ENCODE measurements at places on chromosomes 5 and 9.

DNA sequence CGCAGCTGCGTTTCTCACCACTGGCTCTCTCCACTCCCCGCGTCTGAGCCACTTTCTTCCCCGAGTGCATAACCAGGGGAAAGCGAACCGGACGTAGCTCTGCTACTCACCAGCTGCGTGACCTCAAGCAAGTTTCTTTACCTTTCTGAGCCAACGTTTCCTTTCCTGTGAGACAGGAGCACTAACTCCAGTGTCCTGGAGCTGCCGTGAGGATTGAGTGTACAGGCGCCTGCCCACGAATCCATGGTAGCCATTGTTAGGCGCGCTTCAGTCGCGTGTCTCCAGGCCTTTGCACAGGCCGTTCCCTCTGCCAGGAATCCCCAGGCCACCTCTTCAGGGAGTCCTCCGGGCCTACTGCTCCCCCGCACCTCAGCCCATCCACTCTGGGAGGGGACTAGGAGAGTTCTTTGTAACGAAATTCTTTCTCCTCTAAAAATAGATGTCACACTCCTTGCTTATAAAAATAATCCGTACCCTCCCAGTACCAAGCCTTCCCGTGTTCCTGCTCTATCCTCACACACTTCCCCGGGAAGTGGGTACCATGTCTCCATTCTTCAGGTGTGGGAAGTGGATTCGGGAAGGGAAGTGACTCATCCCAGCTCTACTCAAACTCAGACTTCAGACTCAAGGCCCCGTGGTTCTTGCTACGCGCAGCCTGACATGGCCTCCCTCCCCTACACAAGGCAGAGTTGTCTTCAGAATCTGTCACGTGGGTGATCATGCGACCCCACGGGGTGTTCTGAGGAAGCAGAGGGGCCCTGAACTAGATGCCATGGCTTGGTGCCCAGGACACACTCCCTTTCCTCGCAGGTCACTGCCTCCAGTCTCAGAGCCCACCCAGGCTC is 16.1 kb upstream of the CRB2 start:
- DNase-seq, result no peak

GRCh38 chr5:139251281-139251687 is 42.3 kb upstream of the MATR3 start:
- no peak for DNase-seq

DNA sequence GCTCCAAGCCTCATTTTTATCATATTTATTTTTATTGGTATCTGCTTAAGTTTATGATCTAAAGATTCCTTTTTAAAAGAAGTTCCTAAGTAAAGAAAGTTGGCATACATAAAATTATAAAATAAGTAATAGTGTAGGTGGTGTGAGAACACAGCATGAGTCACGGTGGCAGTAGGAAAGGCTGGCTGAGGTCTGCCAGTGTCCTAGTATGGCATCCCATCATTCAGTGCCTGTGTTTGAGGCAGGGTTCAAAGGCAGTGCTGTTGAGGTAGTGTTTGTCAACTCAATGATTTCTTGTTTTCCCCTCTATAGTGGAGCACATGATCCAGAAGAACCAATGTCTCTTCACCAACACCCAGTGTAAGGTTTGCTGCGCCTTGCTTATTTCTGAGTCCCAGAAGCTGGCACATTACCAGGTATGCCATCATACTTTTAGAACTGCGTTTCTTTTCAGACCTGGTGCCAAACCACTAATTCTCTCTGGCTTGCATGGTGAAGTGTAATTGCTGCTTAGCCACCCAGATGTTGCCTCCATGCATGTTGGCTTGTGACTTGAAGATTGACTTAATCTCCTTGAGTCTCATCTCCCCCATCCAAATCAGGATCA is 18.4 kb downstream of the ZNF346 start:
- no peak for DNase-seq

DNA sequence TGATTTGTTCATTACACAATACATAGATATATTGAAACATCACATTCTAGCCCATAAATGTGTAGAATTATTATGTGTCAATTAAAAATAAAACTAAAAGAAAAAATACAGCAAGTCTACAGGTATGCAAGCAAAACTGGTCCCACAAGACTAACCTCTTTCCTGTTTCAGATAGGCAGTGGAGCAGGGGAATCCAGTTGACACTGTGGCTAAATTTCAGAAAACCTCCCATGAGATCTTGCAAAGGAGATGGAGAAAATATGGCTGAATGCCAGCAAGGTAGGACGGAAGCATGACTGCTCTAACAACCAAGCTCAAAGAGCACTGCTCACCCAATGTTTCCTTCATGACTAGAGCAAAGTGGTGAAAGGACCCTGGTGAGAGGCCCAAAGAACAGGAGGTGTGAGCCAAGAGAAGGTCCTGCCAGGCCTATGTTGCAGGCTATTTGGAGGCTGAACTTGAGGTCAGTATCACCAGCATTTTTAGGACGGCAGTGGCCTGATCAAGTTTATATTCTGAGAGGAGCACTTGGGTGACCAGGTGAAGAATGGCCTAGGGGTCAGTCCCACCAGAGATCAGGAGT is 1.1 kb upstream of the SH3TC2 start:
- no peak for DNase-seq

DNA sequence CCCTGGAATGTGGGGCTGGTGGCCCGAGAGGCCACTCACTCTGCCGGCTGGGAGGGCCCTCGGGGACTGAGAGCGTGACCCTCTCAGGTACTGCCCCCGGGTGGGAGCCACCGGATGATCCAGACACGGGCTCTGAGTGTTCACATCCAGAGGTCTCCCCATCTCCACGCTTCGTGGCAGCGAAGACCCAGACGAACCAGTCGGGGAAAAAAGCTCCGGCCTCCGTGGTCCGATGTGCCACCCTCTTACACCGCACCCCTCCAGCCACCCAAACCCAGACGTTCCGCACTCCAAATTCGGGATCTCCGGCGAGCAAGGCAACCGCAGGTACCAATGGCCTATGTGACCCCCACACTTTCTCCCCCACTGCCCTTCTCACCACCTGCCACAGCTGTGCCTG is 49.5 kb downstream of the AMBP start:
- no peak for DNase-seq

- no peak for DNase-seq
Measured at GRCh38 chr5:112491257-112491656, 72.2 kb upstream of the EPB41L4A start.

DNA sequence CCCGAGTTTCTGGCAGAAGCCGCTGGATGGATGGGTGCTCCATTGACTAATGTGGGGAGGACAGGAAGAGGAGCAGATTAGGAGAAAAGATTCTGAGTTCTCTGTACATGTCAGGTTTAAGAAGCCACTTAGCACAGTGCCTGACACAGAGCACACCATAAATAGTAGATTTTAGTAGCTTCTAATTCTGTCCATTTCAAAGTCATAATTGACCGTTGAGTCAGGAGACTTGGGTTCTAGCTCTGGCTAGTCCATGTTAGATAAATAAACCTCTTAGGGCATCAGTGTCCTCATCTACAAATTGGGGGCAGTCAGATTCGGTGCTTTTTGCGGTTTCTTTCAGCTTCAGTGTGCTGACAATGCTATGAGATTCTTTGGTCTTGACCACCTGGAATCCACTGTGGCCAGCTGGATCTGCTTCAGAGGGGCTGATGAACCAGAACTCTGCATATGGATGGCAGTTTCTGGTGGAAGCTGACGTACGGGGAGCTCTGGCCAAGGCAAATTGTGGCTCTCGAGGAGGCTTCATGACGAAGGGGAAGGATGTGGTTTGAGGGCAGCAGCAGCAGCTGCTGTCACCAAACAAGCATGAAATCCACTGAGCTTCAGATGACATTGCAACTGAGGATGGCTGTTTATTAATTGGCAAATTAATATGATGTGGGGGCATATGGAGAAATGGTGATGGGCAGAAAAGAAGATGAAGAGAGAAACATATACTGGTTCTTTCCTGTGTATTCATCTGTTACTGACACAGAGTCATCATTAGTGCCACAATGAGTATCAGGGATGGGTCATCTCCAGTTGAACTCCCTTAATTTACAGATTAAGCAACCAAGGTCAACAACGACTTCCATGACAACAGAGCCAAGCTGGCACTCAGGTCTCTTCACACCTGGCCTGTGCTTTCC is 134.4 kb downstream of the AOPEP start:
- no peak for DNase-seq

DNA sequence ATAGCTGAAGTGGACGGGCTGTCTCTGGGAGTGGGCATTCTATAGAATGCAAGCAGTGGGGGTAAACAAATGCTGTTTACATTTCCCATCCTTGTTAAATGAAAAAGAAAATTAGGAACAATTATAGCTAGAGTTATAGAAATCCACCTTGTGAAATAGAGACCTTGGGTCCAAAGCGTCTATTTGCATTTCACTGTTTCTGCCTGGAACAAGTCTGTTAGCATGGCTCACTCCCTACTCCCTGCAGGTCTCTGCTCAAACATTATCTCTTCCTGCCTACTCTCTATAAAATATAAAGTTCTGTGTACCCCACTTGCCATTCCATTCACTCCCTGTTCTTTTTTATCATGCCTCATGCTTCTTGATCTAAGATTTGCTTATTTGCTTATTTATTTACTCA is 975.7 kb upstream of the WWC1 start:
- DNase-seq, result no peak

GRCh38 chr5:137265457-137265856 is 233.7 kb downstream of the SPOCK1 start:
- no peak for DNase-seq

DNA sequence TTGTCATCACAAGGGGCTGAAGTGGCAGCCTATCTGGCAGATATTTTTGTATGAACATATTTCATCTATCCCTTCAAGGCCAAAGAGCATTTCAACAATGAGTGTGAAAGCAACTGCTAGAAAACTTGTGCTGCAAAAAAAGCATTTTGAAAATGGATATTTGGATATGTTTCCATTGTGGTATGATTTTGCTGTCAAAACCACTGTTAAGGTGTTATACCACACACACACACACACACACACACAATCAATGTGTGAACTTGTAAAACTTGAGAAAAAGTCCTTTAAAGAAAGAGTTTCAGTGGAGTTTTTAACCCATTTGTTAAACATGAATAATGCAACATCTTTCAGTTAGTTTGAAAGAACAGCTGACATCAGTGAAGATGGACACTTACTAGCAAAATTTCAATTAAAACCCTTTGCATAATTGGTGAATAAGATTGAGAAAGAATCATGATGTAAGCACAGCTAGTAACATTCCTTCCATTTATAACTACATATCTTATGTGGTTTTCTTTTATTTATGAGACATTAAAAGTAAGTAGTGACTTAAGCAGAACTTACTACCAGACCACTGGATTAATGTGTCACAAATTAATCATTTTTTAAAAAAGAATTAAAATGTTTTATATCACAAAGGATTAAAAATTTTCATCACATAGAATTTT is 182.6 kb upstream of the GNA14 start:
- no peak for DNase-seq

DNA sequence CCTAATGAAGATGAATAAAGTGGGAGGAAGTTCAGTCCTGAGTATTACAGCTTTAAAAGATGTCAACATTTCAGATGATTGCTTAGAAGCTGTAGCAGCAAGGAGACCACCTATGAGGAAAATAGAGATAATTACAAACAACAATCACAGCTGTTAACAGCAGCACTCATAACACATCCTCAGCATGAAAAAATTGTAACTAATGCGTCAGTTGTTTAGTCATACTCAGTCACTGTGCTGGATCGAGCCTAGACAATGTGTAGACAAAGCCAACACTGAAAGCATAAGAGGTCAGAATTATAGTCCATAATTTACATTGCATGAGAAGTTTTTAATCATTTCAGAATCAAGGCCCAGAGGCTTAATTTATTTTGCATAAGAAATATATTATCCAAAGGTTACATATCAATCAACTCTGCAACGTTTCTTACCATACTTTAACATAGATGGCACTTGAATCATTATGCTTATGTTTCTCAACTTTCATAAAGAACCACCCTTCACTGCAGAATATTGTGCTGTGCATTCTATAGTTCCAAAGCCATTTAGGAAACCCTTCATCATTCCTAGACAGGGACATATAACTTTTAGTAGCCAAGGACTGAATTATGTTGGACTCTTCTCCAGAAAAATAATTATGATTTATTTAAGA is 60.2 kb upstream of the HAPLN1 start:
- no peak for DNase-seq

DNA sequence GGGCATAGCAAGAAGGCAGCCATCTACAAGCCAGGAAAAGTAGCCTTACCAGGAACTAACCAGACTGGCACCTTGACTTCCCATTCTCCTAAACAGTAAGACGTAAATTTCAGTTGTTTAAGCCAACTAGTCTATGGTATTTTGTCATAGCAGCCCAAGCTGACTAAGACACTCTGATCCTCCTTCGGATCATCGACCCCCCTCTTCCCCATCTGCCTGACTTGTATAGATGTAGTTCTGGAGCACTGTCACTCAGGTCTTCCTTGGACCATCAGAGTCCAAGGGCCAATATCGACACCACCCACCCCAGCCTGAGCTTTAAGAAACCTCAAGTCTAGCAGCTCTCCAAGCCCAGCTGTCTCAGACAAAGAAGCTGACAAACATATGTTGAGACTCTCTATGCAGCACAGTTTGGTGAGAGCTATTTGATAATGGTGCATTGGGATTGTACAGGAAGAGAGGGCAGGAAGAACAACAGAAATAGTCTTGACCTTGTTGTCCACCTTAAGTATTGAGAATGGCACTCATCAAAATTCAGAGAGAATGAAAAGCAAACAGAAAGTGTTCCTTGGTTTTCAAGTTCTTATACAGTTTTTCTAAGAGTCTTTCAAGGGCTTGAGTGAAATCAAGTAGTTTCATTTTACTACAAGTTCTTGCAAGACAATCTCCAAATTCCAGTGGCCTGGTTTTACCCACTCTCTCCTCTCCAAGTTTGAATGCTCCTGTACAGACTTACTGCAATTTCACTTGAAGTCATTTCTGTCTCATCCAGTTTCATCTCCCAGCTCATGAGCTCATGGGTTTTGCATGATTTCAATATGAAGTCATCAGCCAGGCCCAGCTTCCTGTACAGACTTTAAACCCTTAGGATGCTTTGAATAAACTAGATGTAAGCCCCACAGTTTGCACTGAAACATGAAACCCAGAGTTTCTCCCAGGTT is 122.3 kb upstream of the RAI14 start:
- DNase-seq, result no peak

GRCh38 chr5:97531549-97531948 is 348.5 kb upstream of the RIOK2 start:
- no peak for DNase-seq

GRCh38 chr5:1967736-1968135 is 85.0 kb upstream of the IRX4 start:
- DNase-seq, result no peak

DNA sequence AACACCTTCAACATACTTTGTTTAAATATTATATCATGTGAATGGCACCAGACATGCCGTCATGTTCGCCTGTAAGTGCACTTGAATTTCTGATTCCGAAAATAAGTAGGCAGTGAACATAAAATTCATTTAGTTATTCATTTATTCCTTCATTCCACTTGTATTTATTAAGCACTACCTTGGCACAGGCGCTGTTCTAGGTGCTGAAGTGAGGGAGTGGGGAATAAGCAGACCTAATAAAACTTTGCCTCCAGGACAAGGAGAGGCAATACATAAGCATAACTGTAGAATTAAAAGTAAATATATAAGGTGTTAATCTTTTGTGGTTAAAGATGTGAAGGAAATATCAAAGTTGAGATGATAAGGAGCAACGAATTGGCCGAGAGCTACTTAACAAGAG is 297.4 kb downstream of the TENT4A start:
- DNase-seq, result no peak

GRCh38 chr5:141657937-141658545 is 6.8 kb upstream of the FCHSD1 start:
- no peak for DNase-seq

GRCh38 chr5:154135125-154135817 is 55.3 kb upstream of the GALNT10 start:
- DNase-seq, result no peak

- peak; percentile 45 for DNase-seq
Measured at GRCh38 chr5:172713113-172713808, 57.7 kb downstream of the DUSP1 start.

GRCh38 chr9:99253772-99254431 is 31.8 kb downstream of the SEC61B start:
- no peak for DNase-seq

All from stimulated activated CD4-positive, alpha-beta T cell treated with anti-CD3 and anti-CD28 coated beads, Interleukin-1b, Interleukin-23, amount 100 ng/mL, for 1 hour (primary cell).